ENCODE measurements at places on chromosomes 16 and 17. TPM values are rescaled to one million over a fixed set of nuclear protein-coding genes. Genes with fewer than 3 reads are reported as not detected.
A peak's percentile ranks its signal among the peaks of the same experiment; 100 is the strongest.

DNA sequence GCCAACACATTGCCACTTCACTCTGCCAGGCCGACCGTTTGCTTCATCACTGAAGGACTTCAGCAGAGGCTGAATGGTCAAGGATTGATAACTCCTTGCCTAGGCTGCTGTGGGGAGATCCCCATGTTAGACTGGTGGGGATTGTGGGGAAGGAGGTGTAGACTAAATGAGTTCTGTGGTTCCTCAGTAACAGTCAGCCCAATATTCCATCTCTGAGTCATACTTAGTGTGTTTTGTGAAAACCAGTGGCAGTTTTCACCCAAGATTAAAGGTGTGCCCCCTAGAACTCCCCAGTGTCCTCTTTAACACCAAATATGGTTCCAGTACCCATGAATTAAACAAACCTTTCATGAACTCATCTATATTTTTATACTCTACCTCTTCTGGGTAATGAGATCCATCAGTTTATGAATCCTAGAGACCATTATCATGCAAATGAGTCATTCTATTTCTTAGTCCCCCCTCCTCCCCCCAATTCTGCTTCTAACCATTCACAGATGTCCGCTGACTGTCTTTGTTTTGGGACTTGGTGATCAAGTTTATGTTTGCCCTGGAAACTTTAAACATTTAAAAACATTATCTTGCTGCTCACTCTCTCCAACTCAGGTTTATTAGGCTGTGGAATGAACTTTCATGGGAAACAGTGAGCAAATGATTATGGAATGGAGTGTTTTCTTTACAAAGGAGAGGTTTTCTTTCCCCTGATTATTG is 66.8 kb upstream of the GAS7 start:
- DNase-seq, result no peak

Gene COL1A1
- total RNA-seq, result under 0.01 TPM

DNA sequence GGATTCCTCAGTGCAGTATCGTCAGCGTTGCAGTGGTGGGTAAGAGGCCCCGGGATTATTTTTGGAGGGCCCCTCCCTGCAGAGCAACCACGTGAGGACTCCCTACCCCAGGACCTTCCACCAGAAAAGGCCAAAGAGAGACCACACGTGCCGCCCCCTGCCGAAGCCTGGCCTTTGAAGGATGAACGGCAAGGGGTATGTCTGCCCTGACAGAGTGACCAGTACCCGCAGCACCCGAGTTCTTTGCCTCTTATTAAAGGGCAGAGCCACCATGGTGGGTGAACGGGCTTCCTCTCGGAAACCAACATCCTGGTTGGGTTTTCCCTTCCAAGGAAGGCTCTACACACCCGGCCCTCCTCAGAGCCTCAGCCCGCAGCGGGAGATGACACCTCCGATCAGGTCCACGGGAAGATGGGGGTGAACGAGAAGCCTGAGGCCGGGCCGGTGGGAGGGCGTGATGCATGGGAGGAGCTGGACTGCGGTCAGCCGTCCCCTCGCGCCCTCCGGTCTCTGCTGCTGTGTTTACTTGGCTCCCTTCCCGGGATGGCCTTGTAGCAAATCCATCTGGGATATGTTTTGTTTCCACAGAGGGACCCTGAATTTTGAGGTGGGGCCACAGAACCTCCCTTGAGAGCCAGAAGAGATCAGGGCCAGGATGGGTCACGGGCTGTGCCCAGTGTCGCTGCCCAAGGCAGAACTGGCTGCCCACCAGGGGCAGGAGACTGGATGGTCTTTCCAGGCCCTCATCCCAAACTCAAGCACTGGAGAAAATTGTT is 49.1 kb downstream of the TBC1D16 start:
- peak; percentile 76 for DNase-seq

DNA sequence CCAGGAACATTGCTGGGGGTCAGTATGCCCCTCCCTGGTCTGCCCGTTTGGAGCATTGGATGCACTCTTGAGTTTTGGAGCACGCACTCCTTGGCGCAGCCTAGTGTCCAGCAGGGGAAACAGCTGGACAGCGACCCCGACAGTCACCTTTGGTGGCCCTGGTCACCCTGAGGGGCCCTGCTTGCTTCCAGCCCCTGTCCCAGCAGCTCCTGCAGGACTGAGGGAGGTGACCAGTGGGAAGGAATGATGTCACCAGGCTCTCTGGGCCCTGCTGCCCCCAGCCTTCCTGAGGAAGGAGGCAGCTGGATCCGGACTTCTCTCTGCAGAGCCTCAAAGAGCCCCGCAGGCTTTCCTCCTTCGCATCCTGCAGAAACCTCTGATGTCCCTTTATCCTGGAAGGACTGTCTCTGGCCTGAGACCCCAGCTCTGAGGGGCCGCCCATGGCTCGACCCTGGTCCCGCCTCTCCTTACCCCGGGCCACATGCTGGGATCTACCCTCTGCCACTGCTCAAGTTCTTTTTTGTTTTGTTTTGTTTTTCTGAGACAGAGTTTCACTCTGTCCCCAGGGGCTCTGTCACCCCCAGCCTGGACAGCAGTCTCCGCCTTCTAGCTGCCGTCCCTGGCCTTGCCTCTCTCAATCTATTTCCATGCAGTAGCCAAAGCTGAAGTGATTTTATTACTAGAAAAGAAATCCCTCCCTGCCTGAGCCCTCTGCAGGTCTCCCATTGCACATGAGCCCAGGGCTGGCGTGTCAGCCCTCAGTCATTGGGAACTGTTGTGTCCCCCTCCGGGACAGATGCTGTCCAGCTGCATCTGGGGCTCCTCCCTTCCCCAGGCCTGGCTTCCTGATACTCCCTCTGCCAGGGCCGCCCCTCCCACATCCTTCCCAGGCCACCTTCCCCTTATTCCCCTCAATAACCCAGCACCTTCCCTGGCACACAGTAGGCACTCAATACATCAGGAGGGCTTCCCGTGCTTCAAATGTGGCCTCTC is 11.6 kb downstream of the ZSCAN10 start:
- DNase-seq, result peak; percentile 24

DNA sequence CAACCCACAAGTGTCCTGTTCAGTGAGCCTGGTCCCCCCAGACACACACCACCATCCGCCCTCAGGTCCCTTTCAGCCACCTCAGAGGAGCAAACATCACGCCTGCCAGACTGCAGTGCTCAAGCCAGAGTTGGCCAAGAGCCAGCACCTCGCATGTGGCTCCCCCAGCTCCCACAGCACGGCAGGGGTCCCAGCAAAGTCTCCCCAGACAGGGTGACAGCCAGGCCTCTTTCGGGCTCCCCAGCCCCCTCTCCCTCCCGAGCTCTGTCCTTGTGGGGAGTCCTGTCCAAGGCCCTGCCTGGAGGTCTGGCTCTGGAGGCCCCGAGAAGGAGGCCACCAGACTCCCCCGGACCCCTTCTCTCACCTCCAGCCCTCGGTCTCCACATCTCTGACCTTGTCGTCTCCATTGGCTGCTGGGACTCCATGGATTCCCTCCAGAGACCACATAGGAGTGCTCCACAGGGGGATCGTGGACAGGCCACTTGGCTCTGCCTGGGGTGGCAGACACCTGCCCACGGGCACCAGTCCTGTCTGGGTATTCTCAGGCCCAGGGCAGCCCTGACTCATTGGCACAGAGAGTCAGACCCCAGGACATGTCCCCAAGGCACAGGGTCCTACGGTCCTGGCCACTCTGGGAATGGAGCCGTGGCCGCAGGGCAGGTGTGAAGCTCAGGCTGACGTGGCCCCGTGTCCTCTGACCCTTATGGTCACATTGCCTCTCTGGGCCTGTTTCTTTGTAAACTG is 1.8 kb upstream of the MYADML2 start:
- no peak for DNase-seq

Gene C16orf96
- total RNA-seq, result not detected

DNA sequence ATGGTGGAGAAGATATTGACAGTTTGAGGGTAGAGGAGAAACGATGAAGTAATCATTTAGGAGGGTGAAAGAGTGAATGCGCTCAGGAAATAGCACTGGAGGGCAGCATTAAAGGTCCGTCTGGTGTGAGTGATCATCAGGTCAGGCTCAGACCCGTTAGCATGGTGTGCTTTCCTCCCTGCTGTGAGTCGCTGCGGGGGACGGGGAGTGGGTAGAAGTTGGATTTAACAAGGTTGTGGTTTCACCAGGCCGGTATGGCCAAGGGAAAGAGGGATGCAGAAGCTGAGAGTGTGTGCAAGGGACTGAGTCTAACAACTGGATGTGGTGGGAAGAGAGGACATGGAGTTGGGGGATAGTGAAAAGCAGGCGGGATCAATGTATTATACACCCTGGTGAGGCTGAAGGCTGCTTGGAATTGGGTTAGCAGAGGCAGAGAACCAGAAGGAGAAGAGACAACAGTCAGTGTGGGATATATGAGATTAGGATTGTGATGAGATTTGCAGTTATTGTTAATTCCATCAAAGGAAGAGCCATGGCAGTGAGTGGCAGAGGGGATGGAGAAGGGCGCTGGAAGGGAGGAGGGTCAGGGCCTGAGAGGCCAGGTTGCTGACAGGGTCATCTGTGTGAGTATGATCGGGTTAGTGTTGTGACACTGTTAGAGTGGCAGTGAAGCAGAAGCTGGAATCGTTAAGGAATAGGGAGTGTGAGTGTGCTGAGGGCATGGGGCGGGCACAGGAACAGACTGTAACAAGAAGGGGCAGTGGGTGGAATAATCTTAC is 59.0 kb upstream of the TBX2 start:
- DNase-seq, result no peak

GRCh38 chr16:12538667-12539091 is 265.0 kb downstream of the CPPED1 start:
- no peak for DNase-seq

GRCh38 chr17:76179496-76180467 is 38.7 kb upstream of the FOXJ1 start:
- DNase-seq, result peak; percentile 21

DNA sequence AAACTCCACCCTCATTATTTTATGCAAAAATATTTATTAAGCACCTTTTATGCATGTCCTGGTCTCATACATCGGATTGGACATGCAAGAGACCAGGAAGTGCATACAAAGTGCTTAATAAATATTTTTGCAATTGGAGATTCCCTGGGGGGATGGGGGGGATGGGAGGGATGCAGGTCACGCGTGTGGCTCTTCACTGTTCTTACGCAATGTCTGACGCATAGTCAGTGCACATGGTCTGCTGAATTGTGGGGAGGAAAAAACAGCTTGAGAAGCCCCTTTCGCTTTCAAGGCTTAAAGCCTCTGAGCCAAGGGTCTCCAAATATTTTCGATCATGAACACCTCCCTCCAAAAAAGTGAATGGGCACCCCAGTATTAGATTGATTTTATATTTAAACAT is 96.7 kb upstream of the XYLT1 start:
- DNase-seq, result no peak

GRCh38 chr17:65226227-65226626 is 89.1 kb downstream of the RGS9 start:
- no peak for DNase-seq

DNA sequence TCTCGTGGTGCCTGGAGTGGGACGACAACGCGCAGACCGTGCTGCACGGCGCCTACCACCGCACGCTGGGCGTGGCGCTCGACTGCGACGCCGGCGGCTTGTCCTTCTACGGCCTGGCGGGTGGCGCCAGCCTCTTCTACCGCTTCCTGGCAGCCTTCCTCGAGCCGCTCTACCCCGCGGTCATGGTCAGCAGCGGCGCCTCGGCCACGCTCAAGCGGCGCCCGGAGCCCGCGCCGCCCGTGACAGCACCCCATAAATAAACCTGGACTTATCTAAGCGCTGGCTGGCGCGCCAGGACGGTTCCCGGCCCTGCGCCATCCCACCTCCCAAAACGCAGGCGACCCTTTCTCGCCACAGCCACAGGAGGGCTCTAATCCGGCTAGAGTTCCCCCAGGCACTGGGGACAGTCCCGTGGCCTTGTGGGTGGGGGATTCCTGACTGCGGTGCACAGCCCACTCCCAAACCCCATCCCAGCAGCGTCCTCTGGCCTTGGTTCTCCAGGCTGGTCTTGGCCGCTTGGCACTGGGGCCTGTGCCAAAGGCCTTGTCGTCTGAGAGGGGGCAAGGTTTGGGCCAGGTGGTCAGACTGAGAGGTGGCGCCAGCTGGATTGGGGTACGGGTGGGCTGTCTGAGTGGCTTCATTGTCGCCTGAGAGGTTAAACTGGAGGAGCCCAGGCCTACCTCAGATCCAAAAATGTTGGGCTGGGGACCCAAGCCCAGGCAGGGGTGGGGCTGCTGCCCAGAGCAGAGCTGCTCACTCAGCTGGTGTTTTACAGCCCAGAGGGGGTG is 10.1 kb upstream of the SLC16A5 start:
- no peak for DNase-seq

Gene CLEC19A
- not detected for total RNA-seq

Gene ABCC11
- not detected for total RNA-seq

- DNase-seq, result peak; percentile 65
Measured at GRCh38 chr17:78986649-78987328, 7.1 kb upstream of the LGALS3BP start.

- DNase-seq, result no peak
Measured at GRCh38 chr17:71284032-71284755, 836.6 kb upstream of the SOX9 start.

DNA sequence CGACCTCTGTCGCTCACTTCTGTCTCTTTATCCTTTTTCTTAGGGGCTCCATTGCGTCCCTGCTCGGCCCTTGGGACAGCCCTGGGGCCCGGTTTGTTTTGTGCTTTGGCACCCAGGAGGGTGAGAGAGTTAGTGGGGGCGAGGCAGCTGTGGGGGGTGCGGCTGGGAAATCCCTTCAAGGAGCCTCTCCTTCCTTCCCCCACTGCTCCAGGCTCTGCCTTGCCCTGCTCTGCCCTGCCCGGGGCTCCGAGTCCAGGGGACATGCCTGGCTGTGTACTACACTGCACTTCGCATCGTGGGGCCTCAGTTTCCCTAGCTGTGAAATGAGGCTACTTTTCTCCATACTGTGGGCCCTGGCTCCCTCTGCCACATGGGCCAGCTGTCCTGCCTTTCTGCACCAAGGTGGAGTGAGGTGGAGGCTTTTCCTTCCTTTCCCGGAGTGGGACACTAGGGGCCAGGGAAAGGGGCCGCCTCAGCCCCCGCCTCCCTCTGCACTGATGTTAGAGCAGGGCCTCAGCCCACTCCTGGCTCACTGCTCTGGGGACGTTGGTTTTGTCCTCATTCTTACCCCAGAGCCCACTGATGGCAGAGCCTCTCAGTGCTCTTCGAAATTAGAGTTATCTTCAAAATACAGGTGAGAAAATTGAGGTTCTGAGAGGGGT is 980 bp downstream of the LLGL1 start:
- DNase-seq, result peak; percentile 11

- DNase-seq, result no peak
Measured at GRCh38 chr17:41457676-41458075, 9.5 kb downstream of the KRT32 start.

DNA sequence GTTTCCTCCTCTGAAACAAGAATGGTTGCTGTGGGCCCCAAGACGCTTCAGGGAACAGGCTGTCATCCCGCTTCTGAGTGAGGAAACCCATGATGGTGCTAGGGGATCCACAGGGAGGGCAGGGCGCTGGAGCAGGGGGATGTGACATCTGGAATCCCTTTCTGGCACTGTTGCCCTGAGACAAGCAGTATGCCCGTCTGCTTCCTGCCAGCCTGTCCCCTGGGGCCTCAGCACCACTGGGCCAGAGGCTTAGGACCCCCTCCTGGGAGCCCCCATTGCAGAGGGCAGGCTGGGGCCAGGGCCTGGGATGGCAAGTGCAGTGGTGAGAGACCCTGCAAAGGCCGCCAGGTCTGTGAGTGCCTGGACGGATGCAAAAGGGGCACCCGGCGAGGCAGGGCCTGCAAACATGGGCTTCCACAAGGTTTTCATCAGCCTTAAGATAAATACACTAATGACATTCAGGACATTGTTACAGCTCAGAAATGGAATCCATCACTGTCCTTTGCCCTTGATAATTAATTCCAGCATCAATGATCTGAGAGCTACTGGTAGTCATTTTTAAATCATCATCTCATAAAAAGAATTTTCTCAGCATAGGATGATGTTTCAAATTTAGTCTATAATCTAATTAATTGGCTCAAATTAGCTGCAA is 51.6 kb downstream of the PRMT7 start:
- DNase-seq, result no peak
